Osteoblast (primary cell): ENCODE measurements at places on chromosomes 5 and 9. TPM values are rescaled to one million over a fixed set of nuclear protein-coding genes. Genes with fewer than 3 reads are reported as not detected.

- peak; percentile 45 for DNase-seq
Measured at GRCh38 chr9:124390794-124391658, 24.2 kb downstream of the PSMB7 start.

GRCh38 chr9:125538092-125538473 lies 168.9 kb downstream of the MAPKAP1 start:
- DNase-seq = no peak

DNA sequence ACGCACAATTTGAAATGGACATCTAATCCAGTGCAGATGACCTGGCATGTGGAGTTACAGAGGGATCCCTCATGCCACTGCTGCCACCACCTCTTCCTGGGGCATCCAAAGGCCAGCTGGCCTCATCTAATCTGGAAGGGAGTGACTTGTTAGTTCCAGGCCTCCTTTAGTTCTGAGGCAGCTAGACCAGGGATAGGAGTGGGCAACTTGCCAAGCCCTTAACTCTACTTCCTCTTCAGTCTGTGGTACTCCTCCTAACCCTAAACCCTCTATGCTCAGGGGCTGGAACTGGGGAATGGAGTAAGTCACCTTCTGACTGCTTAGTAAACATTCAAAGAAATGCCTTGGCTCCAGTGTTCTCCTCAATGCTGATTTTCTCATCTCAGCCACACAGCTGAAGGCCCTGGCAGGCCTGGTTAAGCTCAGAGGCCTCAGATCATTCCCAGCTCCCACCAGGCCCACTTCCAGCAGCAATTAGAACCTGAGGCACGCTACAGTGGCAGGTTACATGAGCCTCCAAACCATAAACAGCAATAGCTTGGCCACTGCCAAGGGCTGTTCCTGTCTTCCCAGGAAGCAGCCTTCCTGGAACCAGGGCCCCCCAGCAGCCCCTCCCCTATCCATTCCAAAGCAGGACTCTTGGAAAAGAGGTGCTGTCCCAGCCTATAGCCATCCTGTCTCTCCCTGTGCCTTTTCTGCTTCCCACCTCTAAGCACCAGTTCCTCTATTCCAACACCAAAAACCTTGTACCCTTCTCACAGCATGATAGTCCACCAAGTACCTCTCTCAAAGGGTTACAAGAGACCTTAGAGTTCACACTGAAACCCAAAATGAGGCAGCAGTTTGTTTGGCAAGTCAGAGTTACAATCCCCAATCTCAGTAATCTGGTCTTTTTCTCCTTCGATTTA lies 2.0 kb downstream of the EIF4EBP3 start:
- DNase-seq = peak; percentile 34

GRCh38 chr5:124134941-124135340 lies 611.5 kb downstream of the ZNF608 start:
- no peak for DNase-seq

- DNase-seq = peak; percentile 66
Measured at GRCh38 chr5:1445313-1445688, at the start of gene SLC6A3. SLC6A3 (minus strand) TSS chr5:1445440; CDS start chr5:1443197, 2,243 bp downstream.

- no peak for DNase-seq
Measured at GRCh38 chr5:81233080-81233634, at the start of gene CKMT2. CKMT2 (plus strand) TSS chr5:81233322; CDS start chr5:81251133, 17,811 bp downstream.

- no peak for DNase-seq
Measured at GRCh38 chr5:14582797-14583137, 1.2 kb downstream of the OTULINL start.

GRCh38 chr5:171351536-171352073 lies 36.0 kb upstream of the NPM1 start:
- DNase-seq = no peak

DNA sequence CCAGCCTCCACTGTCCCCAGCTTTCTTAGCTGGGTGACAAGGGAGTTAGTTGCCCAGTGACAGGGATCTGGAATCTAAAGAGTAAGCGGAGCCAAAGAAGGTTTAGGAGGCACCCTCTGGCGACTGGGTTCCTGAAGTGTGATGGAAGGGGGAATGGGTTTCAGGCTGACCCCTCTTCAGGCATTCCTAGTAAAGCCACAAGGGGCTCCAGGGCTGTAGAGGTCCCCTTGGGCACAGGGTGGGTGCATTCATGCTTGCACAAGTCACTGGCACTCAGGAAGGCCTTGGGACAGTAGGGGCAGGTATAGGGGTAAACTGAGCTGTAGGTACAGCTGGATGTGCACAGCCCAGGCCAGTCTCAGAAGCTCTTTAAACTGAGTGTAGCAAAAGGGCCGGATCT lies 74.2 kb downstream of the CPLANE1 start:
- no peak for DNase-seq

DNA sequence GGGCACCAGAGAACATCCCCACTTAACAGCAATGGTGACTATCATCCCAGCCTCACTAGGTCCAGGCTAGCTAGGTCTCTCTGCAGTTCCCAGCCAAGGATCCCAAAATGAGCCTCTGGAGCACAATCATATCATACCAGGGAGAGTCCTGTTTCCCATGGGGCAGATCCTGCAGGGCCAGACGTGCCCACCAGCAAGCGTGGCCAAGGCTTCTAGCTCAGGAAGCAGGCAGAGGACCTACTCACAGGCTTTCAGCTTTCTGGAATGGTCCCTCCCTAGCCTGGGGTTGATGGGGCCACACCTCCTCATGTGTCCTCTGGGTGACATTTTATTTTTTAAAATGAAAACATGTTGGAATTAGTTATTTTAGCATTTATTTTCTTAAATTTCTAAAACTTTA lies 45.7 kb upstream of the PITX1 start:
- DNase-seq = no peak

GRCh38 chr9:89470224-89470839 lies 27.6 kb downstream of the SEMA4D start:
- DNase-seq = no peak

DNA sequence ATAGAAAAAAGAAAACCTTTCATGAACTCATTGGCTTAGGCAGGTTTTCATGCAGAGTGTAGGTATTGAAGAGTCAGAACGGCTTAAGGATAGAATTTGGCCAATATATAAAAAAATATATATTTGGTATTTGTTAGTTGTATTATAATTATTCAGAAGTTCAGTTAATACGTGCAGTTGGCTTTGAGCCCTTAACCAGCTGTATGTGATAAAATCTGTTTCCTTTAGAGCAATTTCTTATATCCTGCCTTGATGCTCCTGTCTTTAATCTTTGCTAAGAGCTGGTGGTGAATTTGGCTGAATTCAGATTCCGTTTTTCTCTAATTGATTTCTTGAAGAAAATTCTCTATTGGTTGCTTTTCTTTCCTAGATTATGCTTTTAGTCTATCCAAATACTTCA lies 3.7 kb downstream of the ANXA1 start:
- DNase-seq = peak; percentile 19

DNA sequence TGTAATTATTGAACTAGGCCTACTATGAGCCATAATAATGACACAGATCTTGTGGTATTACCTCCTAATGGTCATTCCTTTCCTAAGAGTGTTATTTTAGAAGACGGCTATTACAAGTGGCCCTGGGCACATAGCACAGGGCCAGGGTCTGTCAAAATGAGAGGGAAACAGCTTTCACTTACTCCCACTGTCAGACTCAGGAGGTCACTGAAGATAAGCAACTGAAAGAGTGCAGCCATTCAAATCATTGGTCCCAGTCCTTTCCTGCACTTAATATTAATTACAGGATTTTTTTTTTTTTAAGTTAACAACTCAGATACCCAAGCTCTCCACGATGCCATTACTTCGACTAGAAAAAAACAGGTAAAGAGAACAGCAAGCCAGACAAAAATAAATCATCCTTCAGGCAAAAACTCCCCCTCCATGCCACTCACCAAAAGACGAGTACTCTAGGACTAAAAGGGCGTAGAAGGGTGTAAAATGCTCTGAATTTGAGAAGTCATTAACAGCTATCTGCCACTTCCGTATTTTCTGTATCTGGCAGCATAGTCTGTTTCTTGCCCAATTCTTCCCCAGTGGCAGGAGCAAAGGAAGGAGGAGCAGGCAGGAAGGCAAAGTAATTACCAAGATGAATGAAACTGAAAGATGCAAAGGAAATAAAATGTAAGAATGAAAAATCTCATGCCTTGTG lies 87.4 kb downstream of the ZNF608 start:
- no peak for DNase-seq

DNA sequence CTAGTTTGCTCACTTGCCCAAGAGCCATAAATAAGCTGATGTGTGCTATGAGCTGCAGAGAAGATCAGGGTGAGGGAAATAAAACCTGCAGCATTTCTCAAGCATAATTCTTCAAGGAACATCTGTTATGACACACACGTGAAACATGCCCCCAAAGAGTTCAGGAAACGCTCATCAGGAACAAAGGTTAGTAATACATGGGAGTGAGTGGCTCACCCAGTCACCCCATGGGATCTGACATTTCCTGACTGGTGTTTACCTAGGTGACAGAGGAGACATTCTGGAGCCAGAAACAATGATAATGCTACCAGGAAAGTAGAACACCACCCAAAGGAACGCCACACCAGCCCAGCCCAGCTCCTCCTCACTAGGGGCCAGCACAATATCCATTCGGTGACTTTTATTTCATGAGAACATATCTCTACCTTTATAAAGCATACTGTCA lies 66.0 kb downstream of the FRMD3 start:
- DNase-seq = no peak

GRCh38 chr9:16602494-16602893 lies 268.0 kb downstream of the BNC2 start:
- DNase-seq = no peak

- peak; percentile 74 for DNase-seq
Measured at GRCh38 chr5:113520429-113520828, 6.9 kb downstream of the YTHDC2 start.

DNA sequence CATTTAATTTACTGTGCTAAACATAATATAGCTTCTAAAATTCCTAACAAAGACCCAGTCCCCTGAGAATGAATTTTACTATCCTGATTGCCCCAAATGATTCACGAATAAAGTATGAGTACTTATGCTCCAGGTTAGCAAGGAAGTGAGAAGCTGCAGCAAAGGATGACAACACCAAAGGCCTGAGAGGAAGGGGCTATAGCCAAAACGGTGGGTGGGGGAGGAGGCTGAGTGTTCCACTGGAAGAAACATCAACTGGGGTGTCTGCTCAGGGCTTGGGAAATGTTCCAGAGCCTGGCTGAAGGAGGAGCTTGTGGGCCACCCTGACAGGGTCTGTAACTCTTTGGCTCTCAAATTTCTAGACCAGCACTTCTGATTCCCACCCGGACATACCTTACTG lies 157.3 kb downstream of the ADAMTS12 start:
- no peak for DNase-seq

DNA sequence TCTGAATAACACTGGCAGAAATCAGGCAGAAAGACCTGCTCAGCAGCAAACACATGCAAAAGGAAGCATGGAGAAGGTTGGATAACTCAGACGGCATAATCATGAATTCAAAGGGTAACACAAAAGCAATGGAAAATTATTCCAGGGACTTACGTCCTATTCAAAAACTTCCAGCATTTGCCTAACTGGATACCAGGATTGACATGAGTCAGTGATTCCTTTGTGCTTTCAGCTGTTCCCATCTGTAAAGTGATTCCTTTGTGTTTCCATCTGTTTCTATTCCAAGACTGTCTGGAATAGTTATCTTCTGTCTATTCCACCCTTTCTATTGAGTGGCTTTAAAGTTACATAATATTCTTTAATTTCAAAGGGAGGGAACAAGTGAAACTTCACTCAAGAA lies 1361.7 kb upstream of the CDH9 start:
- DNase-seq = no peak

GRCh38 chr5:80864706-80865435 lies 95.3 kb upstream of the RASGRF2 start:
- DNase-seq = no peak

- DNase-seq = peak; percentile 36
Measured at GRCh38 chr5:62369039-62369438, 34.7 kb downstream of the DIMT1 start.

DNA sequence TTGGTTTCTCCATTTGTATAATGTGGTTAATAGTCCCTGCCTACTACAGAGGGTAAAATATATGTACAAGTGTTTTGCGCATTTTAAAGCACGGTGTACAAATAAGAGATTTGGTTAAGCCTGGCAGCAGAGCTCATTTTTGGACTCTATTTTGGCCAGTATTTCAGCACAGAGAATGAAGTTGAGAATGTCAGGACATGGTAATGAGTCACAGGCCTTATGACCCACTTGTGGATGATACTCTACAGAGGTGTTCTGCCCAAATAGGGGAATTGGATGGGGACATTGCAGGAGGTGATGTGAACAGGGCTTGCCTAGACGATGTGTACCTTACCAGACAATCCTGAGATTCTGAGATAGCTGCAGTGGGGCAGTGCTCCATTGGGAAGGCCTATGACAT lies 50.6 kb downstream of the MELK start:
- no peak for DNase-seq

- no peak for DNase-seq
Measured at GRCh38 chr5:145987856-145988255, 51.5 kb downstream of the SH3RF2 start.

DNA sequence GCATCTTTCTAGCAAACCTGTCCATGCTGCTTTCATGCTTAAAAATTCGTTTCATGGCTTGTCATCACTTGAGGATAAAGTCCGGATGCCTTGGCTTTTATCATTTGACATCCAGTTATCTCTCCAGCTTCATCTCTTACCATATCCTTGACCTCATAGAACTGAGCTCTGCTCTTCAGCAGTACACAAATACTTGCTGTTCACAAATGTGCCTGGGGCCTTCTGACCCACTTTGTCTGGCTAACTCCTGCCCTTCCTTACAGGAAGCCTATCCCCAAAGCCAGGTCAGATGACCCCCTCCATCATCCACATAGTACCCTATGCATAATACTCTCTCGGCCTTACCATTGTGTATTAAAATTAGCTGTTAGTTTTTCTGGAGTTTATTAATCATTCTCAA lies 249.1 kb downstream of the SAXO1 start:
- DNase-seq = no peak

DNA sequence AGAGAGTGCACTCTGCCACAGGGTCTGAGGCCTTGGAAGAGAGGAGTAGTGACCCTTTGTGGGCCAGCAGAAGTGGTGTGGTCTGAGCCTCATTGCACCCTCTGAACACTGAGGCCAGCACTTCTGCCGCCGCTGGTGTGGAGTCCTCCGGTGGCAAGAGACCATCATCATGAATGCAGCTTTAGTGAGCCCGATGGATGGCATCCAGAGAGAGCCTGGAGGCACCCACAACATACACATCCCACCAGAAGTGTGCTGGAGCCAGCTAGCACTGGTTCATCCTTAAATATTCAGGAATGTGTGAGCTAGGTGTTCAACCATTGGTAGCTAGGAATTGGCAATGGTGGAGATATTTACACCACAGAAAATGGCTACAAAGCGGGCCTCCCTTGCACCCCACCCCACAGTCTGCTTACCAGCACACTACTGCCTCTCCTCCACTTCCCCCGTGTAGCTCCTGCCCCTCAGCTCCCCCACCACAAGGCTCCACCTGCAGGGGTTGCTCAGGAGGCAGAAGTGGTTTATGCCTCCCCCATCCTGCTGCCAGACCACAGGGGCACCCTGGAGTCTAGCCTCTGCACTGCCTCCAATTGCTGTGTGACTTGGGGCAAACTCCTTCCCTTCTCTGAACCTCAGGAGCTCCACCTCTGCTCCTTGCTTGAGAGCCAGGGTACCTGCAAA lies 16.4 kb downstream of the SLC6A7 start:
- no peak for DNase-seq

GRCh38 chr5:118854819-118855218 lies 133.5 kb downstream of the DTWD2 start:
- no peak for DNase-seq

- peak; percentile 47 for DNase-seq
Measured at GRCh38 chr5:94505327-94506068, 112.9 kb downstream of the KIAA0825 start.

Gene CCDC152
- total RNA-seq = 0.29 and 0.36 TPM in 2 replicates

Gene SLC23A1
- not detected in 2 replicates for total RNA-seq

Gene PKD2L2
- total RNA-seq = under 0.01 TPM in 1 of 2 replicates, not detected in the other

Gene PCDHB16
- total RNA-seq = 1.1 and 3.5 TPM in 2 replicates

Gene NTNG2
- total RNA-seq = 9.4 and 13.0 TPM in 2 replicates

Gene SUB1
- total RNA-seq = 101 and 115 TPM in 2 replicates

Gene KIF4B
- total RNA-seq = not detected in 2 replicates

Gene PTRH1
- 12.7 and 16.3 TPM in 2 replicates for total RNA-seq
